Fibroblast of villous mesenchyme (primary cell): ENCODE measurements at places on chromosomes 3 and 15.
A peak's percentile ranks its signal among the peaks of the same experiment; 100 is the strongest.

DNA sequence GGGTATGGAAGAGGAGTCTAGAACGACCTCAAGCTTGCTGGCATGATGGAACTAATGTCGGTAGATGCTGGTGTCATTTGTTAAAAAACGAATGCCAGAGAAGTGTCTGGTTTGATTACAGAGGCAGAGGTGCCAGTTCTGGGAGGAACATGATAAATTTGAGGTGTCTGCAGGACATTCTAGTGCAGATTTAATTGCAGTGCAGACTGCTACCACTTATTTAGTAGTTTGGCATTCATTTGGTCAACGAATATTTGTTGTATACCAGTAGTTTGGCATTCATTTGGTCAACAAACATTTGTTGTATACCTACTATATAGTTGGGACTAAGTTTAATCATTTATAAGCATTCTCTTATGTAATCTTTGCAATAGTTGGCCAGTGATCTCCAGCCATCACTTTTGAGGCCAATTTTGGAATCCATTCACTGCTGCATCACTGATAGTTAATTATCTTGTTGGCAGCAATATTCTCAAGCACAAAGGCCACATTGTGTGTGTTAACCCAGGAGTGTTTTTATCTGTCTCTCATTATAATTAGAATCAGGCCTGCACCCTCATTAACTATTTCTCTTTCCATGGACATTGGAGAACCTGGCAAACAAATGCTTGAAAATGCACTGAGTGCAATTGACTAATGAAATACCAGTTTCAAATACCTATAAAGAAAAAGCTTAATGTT is 19.5 kb upstream of the TGFBR2 start:
- no peak for DNase-seq

- DNase-seq = peak; percentile 68
Measured at GRCh38 chr15:33104212-33104611, 90.3 kb downstream of the FMN1 start.

DNA sequence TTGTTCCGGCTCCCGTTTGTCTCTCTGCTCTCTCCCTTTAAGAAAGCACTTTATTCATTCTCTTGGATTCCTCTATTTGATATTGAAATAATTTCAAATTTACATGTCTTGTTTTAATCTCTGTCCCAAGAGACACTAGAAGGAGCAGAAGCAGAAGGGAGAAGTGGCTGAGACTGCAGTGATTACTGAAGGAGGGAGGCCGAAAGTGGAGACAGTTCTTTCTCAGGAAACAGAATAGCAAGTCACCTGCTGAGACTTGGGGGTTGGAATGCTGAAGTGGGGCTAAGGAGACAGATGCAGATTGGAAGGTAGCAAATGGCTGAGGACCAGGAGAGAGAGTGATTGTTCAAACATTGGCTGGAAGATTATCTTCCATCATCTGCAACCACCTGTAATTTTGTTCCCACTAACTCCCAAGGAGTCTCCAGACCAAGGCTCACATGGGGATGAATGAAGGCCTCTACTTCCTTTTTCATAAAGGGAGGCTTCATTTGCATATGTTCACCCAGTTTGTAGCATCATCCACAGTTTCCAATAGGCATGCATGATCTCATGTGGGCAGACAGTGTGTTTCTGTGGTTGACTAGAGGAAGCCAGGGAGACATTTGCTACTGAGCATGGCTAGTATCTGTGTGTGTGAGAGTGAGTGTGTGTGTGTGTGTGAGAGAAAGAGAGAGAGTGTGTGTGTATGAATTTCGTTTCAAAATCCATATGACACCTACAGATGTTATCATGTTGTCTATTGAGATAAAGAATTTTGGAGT is 24.0 kb downstream of the LTF start:
- no peak for DNase-seq

GRCh38 chr3:25725810-25726209 is 57.4 kb downstream of the NGLY1 start:
- no peak for DNase-seq

- no peak for DNase-seq
Measured at GRCh38 chr3:106058475-106058874, 189.7 kb upstream of the CBLB start.

GRCh38 chr3:72385167-72385566 is 463.1 kb downstream of the SHQ1 start:
- no peak for DNase-seq

DNA sequence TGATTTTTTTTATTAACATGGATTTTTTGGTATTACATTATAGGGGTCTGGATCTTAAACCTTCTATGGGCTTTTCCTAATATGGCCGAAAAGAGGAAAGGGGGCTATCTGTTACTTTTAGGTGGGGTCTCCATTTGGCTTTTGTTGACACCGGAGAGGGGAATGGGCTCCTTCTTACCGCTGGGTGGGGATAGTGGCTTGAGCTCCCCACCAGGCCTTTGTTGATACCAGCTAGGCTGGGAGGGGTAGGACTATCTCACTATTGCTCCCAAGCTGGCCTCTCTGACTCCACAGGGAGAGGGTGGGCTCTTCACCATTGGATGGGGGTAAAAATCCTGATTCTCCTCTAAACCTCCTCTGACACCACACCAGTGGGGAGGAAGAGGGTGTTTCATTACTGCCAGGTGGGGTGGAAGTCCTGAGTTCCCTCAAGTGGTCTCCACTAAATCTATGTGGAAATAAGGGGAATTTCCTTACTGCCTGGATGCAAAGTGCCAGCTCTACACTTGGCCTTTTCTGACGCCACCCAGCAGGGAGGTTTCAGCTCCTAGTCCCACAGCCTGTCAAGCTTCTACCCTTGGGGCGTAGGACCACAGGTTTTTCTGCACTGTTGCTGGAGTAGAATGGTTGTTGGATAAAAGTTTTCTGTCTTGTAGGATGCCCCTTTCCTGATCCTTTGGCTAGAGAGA is 572.3 kb downstream of the MAGI1 start:
- DNase-seq = no peak

- no peak for DNase-seq
Measured at GRCh38 chr3:66437341-66437929, 63.4 kb downstream of the LRIG1 start.

GRCh38 chr3:78091478-78092119 is 1051.7 kb downstream of the ROBO2 start:
- DNase-seq = no peak

GRCh38 chr3:149421764-149422163 is 44.3 kb upstream of the TM4SF1 start:
- DNase-seq = no peak

GRCh38 chr15:25848784-25849156 is 14.4 kb downstream of the ATP10A start:
- DNase-seq = no peak

DNA sequence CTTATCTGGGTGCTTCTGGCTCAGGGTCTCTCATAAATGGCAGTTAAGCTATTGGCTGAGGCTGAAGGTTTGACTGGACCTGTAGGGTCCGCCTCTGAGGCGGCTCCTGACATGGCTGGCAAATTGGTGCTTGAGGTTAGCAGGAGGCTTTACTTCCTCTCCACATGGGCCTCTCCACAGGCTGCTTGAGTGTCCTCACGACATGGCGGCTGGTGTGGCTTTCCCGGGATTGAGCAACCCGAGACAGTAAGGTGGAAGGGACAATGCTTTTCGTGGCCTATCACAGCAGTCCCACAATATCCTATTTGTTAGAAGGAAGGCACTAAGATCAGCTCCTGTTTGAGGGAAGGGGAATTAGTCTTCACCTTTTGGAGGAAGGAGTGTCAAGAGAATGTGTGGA is 267.3 kb upstream of the LRRFIP2 start:
- no peak for DNase-seq

DNA sequence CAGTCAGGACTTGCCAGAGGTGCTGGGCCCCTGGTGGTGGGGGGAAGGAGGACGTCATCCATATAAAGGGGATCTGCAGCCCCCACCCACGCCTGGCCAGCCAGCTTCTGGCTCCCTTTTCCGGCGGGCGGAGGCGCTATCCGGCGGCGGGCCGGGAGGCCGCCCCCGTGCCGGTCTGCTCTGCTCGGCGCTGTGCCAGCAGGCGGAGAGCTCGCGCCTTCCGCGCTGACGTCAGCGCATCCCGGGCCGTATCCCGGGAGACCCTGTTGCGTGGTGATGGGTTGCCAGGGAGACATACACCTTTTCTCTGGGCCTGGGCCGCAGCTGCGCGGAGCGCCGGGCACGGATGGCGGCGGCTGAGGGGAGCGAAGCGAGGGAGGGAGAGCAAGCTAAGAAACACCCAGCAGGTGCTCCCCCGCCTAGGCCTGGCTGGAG is 1.1 kb downstream of the FAM131A start:
- DNase-seq = peak; percentile 70

- no peak for DNase-seq
Measured at GRCh38 chr3:111802700-111803099, 56.4 kb upstream of the PHLDB2 start.

- no peak for DNase-seq
Measured at GRCh38 chr15:63370764-63371163, 10.9 kb downstream of the CA12 start.

DNA sequence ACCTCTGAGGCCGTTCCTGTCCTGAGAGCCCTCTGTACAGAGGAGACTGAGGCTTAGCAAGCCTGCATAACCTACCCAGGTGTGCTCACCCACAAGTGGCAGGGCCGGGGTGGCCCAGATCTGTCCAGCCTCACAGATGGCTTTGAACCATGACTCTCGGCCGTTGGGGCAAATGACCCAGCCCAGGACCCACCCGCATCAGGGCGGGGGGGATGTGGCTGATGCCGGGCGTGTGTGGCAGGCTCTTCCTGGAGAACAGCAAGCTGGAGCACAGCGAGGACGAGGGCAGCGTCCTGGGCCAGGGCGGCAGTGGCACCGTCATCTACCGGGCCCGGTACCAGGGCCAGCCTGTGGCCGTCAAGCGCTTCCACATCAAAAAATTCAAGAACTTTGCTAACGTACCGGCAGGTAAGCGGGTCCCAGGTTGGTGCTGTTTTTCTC is 133.5 kb downstream of the LRRK1 start:
- DNase-seq = no peak

- peak; percentile 67 for DNase-seq
Measured at GRCh38 chr15:82999905-83000671, 11.4 kb downstream of the C15orf40 start.

- DNase-seq = peak; percentile 12
Measured at GRCh38 chr3:21294768-21295167, 456.2 kb downstream of the ZNF385D start.

- DNase-seq = no peak
Measured at GRCh38 chr3:140319739-140320138, 358.1 kb upstream of the TRIM42 start.

- no peak for DNase-seq
Measured at GRCh38 chr3:139746481-139746880, 68.7 kb upstream of the NMNAT3 start.

DNA sequence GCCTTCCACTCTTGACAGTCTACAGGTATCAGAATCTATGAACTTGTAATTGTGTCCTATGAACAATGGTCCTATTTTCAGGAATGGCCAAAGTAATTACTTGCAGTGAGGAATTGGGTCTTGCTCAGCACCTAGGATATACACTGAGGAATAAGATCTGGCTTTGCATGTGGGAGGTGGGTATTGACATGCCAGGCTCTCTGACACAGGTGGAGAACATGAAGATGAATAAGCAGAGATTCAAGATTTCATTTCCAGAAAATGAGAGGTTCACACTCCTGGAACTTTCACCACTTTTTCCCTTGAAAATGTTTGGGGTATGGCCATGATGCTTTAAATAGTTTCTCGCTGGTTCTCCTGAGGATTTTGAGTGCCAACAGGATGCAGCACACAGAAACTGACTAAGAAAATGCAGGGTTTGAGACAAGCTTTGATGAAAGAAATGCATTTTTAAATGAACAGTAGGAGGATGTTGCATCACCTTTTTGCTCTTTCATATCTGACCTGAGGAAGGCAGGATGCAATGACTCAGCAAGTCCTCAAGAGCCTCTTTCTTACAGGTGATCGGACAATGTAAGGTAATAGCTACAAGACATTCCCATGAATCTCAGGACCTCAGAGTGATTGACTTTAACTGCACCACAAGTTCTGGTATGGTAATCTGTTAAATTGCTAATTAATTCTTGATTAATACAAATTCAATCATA is 3.7 kb downstream of the HRG start:
- no peak for DNase-seq

- DNase-seq = no peak
Measured at GRCh38 chr15:58398643-58399042, 33.1 kb upstream of the LIPC start.
